ENCODE measurements at places on chromosomes 3 and 15. TPM values are rescaled to one million over a fixed set of nuclear protein-coding genes. Genes with fewer than 3 reads are reported as not detected.

The FEZF2 gene
- not detected for polyA plus RNA-seq

The KLHDC8B gene
- polyA plus RNA-seq: not detected

The ZNF80 gene
- polyA plus RNA-seq: not detected

GRCh38 chr3:112531358-112531781 lies 30.4 kb downstream of the ATG3 start:
- DNase-seq: peak; percentile 20
- H3K36me3 ChIP-seq: peaks cover 22% of the 10 kb centered on the region
- peaks cover 5% of the 10 kb centered on the region for H3K4me1 ChIP-seq
- H3K27me3 ChIP-seq: no peaks in the 10 kb centered on the region

DNA sequence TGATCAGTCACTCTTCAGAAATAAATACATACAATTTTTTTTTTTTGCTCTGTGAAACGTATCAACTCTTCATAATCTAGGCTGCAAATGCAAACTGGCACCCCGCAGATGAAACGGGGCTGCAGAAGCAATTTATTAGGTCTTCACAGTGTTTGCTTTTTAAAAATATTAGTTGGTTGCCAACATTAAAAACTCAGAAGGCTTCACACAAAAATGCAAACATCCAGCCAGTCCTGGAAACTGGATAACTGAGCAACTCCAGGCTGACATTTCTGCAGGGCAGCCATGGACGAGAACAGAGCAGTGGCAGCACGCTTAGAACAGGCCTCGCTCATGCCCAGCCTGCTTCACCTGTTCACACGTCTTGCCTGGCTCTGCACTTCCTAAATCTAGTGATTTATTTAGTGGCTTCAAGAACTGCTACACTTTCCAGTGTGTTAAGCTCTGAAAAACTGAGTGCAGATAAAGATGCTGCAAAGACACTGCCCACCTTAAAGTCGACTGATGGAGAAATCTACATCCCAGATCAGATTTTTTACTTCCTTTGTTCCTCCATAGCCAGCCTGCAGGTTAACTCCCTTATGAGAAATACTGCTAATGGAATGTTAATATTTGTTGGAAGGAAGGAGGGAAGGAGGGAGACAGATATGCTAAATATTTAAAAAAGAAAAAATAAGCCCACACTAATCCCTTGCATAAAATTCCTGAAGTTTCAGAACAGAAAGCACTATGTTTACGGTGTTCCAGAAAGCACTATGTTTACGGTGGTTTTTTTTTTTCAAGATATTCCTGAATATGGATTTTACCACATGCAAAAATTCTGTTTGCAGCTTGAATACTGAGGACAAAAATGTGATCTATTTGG lies 53.6 kb downstream of the SETMAR start:
- peaks cover 5% of the 10 kb centered on the region for H3K4me1 ChIP-seq
- DNase-seq: no peak
- no peak overlapping the region for H3K4me3 ChIP-seq
- no peak overlapping the region for H3K27ac ChIP-seq

DNA sequence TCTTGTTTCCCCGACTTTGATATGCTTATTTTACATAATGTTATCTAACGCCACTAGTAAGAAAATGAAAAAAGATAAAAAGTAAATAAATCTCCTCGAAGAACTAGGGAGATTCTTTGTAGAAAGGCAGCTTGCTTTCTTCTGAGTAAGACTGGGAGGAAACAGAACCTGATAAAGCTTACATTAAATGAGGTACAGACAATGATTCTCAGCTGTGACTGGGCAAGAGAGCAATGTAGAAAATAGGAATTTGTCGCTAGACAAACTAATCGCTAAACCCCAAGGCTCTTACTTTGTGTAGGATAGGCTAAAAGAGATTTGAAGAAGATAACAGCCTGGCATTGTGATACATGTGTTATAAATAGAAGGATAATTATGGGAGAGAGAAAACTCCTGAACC lies 919.0 kb upstream of the ALCAM start:
- H3K27ac ChIP-seq: no peak overlapping the region
- no peak for DNase-seq
- H3K4me3 ChIP-seq: no peak overlapping the region
- no peaks in the 10 kb centered on the region for H3K4me1 ChIP-seq
- peaks cover 7% of the 10 kb centered on the region for H3K27me3 ChIP-seq

- H3K4me3 ChIP-seq: no peak overlapping the region
- peaks cover 72% of the 10 kb centered on the region for H3K4me1 ChIP-seq
- DNase-seq: no peak
- H3K27me3 ChIP-seq: no peaks in the 10 kb centered on the region
- peak overlapping the region; percentile 87 for H3K27ac ChIP-seq
Measured at GRCh38 chr3:194098081-194098842, 37.7 kb upstream of the HES1 start.

DNA sequence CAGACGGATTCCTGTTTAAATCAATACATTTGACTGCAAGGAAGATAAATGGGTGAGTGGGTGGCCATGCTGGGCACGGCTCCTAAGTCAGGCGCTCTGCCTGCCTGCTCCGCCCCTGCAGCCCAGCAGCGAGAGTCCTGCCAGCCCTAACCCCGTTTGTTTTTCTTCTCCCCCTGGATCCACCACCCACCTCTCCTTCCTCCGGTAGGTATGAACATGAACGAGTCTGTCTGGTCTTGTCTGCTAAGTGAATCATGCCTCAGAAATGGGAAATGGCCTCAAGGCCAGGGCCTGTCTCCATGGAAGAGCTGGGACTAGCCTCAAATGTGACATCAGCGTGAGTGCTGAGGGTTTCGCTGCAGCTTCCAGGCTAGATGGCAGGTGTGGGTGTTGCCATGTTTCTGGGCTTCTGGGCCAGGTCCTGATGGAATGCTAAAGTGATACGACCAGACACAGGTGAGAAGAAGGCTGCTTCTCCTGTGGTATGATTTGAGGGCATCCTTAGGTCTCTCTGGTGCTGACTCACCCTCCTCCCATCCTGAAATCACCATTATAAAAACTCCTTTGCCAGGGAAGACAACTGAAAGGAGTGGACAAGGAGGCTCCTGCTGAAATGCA lies 5.6 kb upstream of the FEM1B start:
- DNase-seq: no peak
- no peak overlapping the region for H3K27ac ChIP-seq
- no peaks in the 10 kb centered on the region for H3K36me3 ChIP-seq
- peaks cover 11% of the 10 kb centered on the region for H3K27me3 ChIP-seq
- no peak overlapping the region for H3K4me3 ChIP-seq
- peaks cover 6% of the 10 kb centered on the region for H3K4me1 ChIP-seq
